Vagina (tissue), 2 donors: ENCODE measurements at places on chromosomes 5 and 9.

DNA sequence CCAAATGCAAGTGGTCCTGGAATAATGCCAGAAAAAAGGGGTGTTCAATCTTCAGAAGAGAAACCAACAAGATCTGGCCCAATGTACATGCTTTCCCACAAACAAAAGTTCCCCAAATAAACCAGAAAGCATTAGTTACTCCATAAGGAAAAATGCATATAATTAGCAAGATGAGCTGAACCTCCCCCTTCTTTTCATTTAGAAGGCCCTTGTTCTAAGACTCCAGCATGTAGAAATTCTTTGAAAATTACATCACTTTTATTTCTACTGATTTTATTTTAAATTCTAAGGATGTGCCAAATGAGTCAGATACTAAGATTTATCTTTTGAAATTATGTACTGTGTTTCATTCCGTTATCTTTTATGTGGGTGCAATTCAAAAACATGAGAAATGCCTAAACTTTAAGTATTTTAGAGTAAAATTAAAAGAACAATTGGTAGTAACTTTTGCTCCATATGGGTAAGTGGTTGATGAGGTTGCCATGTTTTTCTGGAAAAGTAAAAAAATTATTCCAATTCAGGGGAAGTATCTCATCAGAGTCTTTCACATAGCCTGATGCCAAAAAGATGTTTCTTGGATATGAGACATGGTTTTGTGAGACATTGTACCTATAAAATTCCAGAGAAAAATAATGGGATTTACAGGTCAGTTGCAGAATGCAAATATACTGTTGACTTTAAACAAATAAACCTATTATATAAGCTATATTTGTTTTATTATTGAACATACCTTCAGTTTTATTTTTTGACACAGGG, 106.5 kb upstream of the CCDC112 start:
- no peak for DNase-seq

GRCh38 chr9:134662143-134662876, 20.7 kb downstream of the COL5A1 start:
- no peak for DNase-seq

GRCh38 chr5:156912869-156913268, 50.2 kb downstream of the TIMD4 start:
- no peak for DNase-seq

GRCh38 chr9:133148199-133149129, 15.2 kb downstream of the GBGT1 start:
- DNase-seq: no peak
